ENCODE measurements at places on chromosomes 6 and 20.
A peak's percentile ranks its signal among the peaks of the same experiment; 100 is the strongest.

DNA sequence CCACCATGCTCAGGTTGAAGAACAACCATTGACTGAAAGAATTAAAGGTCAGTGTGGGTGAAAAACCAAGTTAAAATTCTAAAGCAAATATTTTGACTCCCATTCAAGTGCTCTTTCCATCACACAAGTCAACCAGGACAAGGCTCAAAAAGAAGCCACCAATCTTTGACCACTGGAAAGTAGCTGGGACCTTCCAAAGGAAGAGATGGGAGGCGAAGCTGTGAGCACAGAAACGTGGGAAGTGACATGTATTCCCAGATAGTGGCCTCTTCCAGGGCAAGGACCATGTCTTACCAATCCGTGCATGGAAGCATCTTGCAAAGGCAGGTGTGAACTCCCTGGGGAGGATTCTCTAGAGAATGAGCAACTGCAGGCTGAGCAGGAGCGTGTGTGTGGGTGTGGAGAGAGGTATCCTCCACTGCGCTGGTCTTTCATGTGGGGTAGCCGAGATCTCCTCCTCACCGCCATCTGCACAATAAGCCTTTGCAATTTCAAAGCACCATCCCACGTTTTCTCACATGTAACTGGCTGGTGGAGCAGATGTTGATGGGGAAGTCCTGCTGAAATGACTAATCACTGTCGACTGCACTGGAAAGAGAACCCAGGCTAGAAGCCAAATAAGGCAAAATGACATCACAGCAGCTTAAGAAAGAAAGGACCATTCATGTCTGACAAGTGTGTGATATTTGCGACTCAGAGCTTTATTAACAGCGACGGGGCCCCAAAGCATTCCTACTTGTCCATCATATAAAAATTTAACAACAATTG lies 189.4 kb upstream of the RREB1 start:
- no peak for DNase-seq

GRCh38 chr6:4262526-4262925 lies 127.2 kb upstream of the ECI2 start:
- no peak for DNase-seq

- peak; percentile 27 for DNase-seq
Measured at GRCh38 chr20:21548390-21549035, 34.6 kb upstream of the NKX2-2 start.

GRCh38 chr6:170056278-170056711 lies 234.6 kb downstream of the DLL1 start:
- DNase-seq, result no peak

GRCh38 chr20:17500271-17500670 lies 30.9 kb downstream of the BFSP1 start:
- peak; percentile 14 for DNase-seq

GRCh38 chr6:6002005-6002847 lies 4.5 kb downstream of the NRN1 start:
- DNase-seq, result peak; percentile 75

DNA sequence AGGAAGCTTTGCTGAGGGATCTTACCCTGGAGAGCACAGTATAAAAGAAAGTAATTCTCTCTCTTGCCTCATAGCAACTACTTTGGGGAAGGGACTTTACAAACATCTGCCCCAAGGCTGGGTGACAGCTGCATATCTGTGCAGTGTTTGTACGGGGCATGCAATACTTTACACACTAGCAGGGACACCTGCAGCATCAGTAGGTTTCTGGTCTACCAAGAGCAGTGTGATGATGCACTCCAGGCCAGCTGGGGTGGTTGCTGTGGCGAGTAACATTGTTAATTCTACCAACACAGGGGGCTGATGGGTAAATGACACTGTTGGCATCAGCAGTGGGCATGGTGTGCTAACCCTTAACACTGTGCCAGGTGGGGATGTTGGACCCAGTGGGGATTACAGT lies 48.0 kb downstream of the ADTRP start:
- no peak for DNase-seq
